ENCODE measurements at places on chromosomes 11 and 22. TPM values are rescaled to one million over a fixed set of nuclear protein-coding genes. Genes with fewer than 3 reads are reported as not detected.

Gene ACR
- not detected for total RNA-seq

Gene OR8D4
- total RNA-seq: 0.25 TPM

Gene TSSK2
- total RNA-seq: not detected

Gene TMX2
- 38.4 TPM for total RNA-seq

Gene ANO9
- not detected for total RNA-seq

Gene ASPHD2
- 9.3 TPM for total RNA-seq

Gene LARGE1
- 31.2 TPM for total RNA-seq

Gene MAPK12
- 11.6 TPM for total RNA-seq

Gene MS4A15
- total RNA-seq: not detected

All from temporal lobe (tissue), 4 donors.